Caki2 (cell line): ENCODE measurements at places on chromosomes 11 and 22. TPM values are rescaled to one million over a fixed set of nuclear protein-coding genes. Genes with fewer than 3 reads are reported as not detected.

DNA sequence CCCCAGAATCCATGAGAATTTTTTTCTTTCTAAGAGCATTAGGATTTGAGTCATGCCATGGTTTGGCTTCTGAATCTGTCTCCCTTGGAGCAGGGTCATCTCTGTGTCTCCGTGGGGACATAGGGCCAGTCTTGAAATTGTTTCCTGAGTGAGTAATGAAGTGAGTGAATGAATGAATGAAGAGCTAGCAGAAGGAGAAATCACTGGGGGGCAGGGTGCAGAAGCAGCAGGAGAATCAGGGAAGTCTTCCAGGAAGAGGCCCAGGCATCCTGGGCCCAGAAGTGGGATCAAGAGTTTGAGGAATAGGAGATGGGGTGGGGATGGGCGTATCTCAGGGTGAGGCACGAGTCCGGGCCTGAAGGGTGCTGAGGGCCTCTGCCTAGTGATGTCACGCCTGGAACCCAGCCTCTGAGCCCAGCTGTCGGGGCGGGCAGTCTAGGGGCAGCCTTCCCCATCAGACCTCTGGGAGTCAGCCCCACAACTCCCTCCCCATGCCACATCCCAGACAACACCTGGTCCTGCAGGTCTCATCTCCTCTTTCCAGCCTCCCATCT, 12.5 kb upstream of the MGAT3 start:
- no peak for DNase-seq

DNA sequence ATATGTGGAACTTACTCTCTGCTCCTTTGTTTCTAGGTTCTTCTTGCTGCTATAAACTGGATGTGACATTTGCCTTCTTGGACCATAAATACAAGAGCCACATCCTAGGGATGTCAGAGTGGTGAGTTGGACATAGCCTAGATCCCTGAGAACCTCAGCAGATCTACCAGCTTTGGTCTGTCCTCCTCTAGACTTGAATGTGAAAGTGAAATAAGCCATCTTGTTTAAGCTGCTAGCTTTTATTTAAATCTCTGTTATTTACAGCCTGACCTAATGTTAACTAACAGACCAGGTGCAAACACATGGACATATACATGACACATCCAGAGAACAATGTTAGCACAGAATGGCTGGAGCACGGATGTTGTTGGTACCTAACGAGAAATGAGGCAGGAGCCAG, 36.0 kb downstream of the SLN start:
- no peak for DNase-seq

DNA sequence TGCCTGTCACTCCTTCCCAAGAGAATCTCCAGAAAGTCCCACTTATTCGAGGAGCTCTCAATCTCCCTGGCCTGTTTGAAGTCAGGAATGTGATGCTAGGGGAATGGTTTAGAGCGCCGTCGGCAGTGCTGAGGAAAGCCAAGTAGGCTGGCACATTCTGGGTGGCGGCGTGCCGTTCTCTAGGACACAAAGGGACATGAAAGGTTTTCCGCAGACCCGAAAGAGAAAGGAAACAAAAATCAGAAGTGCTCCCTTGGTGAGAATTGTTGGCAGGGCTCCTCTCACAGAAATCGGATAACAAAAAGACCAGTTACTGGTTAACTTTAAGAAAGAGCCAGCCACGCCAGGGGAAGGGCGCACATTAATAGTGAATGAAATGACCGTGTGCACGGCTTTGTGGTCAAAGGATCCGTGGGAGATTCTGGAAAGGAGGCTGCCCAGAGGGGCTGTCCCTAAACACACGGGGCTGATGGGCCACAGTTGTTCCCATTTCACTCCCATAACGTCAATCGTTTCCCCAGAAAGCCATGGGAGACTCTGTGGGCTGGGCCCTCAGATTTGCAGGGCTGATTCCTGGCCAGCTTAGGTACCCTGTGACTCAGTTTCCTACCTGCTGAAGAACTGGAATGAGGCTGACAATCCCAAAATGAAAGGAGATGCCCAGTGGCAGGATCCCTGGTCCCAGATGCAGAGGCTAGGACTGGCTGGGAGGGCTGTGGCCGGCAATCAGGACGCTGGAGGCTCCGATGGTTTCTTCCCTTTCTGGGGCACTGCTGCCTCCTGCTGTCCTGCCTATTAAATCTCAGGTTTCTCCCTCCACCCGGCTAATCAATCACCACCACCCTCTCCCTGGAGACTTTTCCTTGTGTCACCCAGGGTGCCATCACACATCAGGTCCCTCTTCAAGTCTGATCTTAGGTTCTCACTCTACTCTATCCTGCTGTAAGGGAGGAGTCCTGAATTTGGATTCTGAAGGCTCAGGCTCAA, 82.3 kb downstream of the RCN1 start:
- peak; percentile 18 for DNase-seq

DNA sequence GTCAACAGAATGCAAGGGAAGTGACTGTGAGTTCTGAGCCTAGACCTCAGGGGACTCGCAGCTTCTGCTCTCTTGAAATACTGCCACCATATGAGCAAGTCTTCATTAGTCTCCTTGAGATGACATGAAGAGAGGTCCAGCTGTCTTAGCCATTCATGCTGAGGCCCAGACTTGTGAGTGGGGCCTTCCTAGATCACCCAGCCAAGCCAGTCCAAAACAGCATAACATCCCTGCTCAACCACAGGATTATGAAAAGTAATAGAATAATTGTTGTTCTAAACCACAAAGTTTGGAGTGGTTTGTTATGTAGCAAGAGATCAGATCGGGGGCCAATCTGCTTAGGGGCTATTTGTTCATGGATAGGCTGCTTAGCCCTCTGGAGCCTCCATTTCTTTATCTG, 54.9 kb upstream of the HTATIP2 start:
- no peak for DNase-seq

The TENM4 gene
- 0.17 and 0.70 TPM in 2 replicates for total RNA-seq

GRCh38 chr22:16815073-16815472, 10.1 kb downstream of the XKR3 start:
- no peak for DNase-seq

- DNase-seq: no peak
Measured at GRCh38 chr11:126422446-126422845, 67.0 kb downstream of the ST3GAL4 start.

The GRM5 gene
- total RNA-seq: 0.06 and 0.20 TPM in 2 replicates

DNA sequence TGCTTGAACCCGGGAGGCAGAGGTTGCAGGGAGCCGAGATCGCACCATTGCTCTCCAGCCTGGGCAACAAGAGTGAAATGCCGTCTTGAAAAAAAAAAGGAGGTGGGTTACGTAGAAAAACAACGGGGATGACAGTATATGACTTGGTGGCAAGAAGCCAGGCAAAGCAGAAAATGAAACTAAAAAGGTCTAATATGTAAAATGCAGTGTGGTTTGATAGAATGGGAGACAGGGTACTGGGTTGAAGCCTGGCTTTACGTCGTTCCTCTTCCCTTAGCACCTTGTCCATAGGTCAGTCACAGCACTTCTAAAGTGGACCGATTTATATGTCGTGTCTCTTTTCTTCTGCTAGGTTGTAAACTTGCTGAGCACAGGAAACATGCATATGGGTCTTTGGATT, 274.9 kb upstream of the ZC3H12C start:
- no peak for DNase-seq

The OR56A3 gene
- total RNA-seq: not detected in 2 replicates

DNA sequence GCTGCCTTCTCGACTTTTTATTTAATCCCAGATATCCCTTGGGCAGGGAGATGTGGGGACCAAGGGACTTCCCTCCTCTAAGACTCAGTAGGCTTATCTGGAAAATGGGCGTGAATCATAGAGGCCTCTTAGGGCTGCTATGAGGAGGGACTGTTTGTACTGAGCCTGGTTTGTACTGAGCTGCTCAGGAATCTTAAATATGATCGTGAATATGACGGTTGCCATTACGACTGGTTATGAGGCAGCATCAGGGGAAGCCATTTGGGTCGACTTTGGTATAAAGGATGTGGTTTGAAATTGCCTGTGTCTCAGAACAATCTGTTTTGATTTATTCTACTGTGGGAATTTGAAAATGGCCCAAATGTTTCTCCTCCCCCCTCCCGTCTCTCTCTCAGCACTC, 20.6 kb downstream of the TSPAN18 start:
- no peak for DNase-seq
